ENCODE measurements at places on chromosomes 12 and 14.

GRCh38 chr14:64970776-64971477 lies 1.2 kb downstream of the RAB15 start:
- no peak for DNase-seq

DNA sequence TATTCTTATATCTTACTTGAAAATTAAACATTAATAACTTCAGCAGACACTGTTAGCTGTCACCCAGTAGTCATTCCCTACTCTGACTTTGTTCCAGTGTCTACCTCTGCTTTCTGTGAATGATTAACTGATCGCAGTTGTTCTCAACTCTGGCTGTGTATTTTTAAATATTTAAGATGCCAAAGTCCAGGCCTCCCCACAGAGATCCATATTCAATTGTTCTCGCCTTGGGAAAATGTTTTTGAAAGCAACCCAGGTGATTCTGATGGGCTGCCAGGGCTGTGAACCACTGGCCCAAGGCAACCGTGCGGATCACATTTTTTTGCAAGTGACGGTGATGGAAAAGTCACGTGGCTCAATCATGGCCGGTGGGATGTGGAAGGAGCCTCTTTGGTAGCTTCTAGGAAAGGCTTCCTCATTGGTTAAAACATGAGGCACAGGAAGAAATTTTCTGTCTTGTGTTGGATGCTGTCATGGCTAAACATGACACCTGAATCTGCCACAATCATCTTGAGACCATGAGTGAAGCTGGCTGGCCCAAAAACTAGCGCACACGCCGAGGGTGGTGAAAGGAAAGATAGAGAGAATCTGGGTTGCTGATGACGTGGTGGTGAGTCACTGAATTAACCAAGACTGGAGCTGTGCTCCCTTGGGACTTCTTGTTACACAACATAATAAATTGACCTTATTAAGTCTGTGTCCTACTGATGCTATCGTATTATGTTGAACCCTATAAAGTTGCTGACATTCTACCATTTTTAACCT lies 37.2 kb downstream of the RDH12 start:
- no peak for DNase-seq

- no peak for DNase-seq
Observed at GRCh38 chr12:86230516-86231146, 25.6 kb downstream of the MGAT4C start.

DNA sequence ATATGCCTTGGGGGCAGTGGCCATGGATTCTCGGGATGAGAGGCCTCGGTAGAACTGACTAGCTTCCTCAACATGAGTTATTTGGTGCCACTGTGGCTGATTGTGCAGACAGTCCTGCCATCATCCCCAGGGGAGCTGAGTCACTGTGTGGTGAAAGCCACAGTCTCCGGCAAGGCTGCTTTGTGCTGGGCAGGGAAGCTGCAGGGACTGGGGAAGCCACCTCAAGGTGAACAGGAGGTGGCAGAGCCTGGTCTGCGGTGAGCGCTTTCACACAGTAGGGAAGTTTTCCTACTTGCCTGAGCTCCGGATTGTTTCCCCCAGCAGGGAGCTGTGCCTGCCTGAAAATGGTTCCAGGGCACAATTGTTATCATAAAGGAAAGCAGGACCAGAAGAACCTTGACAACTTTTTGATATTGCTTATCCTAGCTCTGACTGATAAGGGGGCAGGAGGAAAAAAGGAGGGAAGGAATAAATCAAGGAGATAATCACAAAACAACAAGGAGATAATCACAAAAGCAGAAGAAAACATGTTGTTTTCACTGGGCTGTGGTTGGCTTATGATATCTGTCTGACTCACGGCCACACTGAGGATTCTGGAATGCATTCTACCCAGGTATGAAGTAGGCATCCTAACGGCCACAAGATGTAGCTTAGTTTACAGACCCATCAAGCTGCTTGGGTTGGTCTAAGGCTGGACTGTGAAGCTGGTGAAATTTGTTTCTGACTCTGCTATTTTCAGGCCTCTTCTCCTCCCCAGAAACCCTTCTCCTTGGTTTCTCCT lies 32.2 kb upstream of the GNG2 start:
- no peak for DNase-seq

DNA sequence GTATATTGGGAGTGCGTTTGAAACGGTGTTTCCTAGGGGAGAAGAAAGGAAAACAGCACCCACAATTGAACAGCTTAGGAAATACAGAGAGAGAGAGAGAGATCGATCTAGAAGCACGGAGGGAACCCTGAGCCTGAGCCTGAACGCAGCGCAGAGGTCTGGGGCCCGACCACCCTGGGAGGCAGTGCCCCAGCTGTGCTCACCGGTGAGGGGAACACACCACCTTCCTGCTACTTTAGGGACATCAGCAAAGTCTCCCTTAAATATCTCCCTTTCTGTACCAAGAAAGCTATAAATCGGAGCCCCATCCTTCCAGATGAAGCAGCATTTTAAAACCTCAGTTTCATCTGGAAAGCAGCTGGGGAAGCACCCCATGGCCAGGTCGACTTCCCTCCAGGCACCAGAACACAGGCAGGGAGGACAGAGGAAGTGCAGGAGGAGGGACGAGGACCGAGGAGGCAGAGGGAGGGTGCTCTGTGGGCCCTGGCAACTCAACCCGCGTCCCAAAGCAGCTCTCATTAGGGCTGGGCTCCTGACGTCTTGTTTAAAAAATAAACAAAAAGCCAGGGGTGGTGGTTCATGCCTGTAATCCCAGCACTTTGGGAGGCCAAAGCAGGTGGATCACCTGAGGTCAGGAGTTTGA lies 12.2 kb downstream of the RIMBP2 start:
- DNase-seq: no peak

DNA sequence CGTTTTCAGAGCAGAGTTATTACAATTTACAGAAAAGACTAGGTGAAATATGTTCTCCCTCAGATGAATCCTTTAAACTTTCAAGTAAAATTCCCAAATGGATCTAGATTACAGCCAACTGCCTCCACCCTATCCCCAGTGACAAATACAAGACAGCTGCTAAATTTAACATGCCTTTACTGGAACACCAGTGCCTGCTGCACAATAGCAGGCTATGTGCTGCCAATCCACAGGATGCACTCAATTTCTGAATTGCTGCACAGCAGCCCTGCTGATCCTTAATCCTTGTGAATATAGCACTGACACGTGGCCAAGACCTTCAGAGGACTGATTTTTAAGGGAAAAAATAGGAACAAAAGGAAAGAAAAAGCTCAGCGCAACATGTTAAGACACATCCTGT lies 128.9 kb downstream of the CCER1 start:
- no peak for DNase-seq

DNA sequence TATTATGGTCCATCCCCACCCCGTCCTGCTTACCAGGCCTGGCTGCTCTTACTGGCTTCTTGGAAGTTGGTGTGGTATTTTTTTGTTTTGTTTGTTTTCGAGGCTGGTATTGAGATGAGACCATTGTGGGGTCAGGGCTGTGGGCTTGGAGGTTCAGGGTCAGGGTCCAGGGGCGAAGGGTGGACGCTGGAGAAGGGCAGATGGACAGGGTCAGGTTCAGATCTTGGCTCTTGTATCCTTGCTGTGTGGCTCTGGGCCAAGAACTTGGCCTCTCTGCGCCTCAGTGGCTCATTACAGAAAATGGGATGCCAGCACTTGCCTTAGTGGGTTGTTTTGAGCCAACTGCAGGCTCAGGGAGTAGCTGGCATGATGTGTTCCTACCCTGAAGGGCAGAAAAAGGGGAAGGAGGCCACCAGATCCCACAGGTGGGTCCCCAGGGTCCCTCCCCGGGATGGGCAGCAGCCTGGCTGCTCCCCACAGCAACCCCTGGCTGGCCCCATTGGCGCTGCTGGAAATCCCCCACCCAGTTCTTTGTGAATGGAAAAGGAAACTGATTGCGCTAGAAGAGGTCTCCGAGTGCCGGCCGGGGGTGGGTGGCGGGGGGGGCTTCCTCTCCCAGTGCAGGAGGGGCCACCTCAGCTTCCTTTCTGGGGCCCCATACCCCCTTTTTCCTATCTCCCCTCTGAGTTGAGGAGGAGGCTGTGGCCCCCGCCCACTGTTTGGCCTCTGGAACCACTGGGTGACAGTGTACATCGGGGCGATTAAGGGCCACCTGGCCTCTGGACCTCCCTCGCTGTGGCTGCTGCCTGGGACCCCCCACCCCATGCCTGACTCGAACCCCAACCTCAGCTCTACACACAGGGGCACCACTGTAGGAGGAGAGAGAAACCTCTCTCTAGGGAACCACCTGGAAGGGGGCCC lies 25.0 kb downstream of the SH2B3 start:
- DNase-seq: no peak

GRCh38 chr12:43762596-43762995 lies 3.8 kb downstream of the IRAK4 start:
- DNase-seq: no peak

DNA sequence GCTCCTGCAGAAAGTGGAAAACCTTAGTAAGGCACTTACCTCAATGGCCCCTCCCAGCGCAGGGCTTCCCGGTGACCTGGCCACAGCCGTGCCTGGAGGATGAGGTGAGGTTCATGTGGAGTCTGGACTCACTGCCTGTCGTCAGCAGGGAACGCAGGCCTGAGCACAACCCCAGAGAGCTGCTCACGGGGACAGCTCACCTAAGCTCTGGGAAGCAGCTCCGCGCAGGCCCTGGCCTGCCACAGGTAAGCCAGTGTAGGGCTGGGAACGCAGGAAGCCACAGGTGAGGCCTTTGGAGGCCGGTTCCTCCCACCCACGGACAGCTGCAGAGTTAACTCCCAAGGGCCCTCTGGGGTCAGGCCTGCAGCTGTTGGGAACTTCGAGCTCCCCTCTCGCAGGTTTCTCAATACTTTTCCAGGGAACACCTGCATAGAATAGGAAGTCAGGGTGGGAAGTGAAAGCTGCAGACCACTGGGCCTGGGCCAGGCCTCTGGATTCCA lies 32.7 kb downstream of the ANAPC7 start:
- DNase-seq: no peak

DNA sequence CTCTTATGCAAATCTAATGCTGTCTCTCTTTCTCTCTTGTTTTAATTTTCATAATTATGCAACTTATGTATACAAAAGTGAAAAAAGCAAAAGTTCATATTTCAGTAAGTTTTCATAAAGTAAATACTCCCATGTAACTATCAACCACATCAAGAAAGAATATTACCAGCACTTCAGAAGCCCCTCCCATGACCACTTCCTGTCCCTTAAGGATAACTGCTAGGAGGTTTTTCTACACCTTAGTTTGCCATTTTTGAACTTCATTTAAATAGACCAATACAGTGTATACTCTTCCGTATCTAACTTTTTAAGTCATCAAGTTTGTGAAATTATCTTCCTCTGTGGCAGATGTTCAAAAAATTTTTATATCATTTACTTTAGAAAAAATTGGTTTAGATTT lies 547 bp upstream of the OR4K15 start:
- no peak for DNase-seq

GRCh38 chr12:82019533-82019932 lies 260.4 kb upstream of the PPFIA2 start:
- DNase-seq: no peak

DNA sequence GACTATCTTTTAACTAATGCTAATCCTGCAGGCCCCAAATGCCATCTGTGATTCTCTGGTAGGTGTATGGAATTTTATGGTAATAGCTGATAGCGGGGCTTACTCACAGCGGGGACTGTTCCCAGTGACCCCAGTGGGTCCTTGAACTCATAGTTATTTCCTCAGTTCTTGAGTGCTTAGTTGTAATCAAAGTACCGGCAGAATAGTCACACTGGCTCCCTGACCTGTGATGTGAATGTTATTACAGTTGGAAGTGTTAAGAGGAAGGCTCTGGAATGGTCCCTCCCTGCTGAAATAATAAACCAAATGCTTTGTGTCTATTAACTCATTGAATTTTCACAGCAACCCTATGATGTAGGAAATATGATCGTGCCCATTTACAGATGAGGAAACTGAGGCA lies 78.3 kb downstream of the NDUFA12 start:
- DNase-seq: no peak

Data from cerebellar nuclear complex (tissue), 1 donor.